Activated naive CD4-positive, alpha-beta T cell treated with anti-CD3 and anti-CD28 coated beads, Interleukin-2, amount 50 U/mL, for 16 hours (primary cell): ENCODE measurements at places on chromosomes 7 and 10.
A peak's percentile ranks its signal among the peaks of the same experiment; 100 is the strongest.

DNA sequence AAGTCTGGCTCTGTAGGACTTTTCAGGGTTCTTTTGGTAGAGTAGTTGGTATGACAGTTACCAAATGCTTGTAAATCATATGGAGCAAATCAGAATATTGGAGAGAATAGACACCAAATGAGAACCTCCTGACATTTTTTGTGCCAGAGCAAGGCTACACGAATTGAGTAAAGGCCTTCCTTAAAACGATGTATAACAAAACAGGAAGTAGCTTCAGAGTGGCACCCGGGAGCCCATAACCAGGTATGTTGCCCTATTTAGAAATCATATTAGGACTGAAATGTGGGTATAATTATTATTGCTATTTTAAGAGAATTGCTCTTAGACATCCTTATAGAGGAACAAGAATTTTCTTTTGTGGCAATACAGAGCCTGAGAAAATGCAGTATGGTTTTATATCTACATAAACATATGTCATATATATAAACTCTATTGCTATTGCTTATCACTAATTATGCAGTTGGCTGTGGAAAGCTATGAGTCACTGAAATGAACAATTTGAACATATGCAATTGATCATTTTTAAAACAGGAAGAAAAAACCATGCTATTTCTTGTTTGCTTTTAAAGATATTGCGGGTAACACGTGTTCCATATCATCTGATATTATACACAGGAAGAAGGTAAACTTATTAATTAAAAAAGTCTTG lies 197.4 kb upstream of the MTPN start:
- DNase-seq, result no peak

GRCh38 chr10:12907656-12908055 lies 93.9 kb downstream of the CCDC3 start:
- no peak for DNase-seq

GRCh38 chr7:38542156-38542555 lies 89.0 kb downstream of the AMPH start:
- DNase-seq, result no peak

DNA sequence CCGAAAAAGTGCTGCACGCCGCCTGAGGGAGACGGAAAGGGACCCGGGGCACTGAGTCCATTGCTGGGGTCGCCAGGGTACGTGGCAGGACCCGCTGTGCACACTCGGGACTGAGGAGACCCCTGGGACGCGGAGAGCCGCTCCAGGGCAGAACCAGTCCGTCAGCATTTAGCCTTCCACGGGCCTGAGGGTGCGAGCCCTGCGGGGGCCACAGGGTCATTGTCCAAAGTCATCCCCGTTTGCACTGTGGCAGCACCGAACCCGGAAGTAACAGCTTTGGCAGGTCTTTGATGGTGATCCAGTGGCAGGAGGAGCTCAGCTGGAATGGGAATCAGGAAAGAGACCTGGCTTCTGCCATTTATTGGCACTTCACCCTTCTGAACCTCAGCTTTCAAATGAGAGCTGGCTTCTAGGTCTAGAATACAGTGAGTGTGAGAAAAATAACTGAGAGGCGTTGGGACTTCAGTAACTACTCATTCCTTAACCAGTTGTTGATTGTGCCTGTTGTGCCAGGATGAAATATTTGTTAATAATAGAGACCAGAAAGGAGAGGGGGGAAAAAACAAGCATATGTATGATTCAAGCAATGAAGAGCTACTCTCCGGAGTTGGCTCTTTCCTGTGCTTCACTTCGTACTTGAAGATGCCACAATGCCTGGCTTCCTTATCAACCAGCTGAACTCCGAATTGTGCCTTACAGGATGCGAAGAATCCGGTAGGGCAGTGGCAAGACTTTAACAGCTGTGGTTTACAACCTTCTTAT lies 811 bp upstream of the ARHGAP12 start:
- DNase-seq, result no peak

DNA sequence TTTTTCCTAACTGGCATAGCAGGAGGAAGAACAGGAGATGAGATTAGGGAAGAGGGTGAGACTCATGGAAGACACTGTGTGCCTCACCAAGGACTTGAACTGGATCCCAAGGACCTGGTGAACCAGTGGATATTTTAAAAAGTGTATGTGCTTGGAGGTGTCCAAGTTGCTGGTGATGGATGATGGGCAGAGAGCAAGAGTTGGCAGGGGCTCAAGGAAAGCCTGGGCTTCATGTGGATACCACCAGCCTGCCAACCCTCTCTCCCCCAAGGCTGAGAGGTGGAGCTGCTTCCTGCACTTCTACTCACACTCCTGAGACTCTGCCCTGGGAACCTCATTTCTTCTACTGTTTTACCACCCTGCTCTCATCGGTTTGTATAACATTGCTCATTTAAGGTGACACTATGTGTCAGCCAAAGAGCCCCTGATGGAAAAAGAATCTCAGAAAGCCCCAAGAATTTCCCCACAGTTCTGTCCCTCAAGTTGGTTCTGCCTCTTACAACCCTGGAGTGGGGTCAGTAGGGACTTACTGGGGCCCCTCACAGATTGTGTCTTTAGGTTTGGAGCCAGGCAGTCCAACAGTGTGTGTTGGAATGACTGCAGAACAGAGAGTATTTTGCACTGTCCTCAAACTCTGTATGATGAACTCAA lies 56.2 kb upstream of the PDCD4 start:
- DNase-seq, result no peak

- no peak for DNase-seq
These were observed 79.1 kb downstream of the AASS start for GRCh38 chr7:122064971-122065370.

DNA sequence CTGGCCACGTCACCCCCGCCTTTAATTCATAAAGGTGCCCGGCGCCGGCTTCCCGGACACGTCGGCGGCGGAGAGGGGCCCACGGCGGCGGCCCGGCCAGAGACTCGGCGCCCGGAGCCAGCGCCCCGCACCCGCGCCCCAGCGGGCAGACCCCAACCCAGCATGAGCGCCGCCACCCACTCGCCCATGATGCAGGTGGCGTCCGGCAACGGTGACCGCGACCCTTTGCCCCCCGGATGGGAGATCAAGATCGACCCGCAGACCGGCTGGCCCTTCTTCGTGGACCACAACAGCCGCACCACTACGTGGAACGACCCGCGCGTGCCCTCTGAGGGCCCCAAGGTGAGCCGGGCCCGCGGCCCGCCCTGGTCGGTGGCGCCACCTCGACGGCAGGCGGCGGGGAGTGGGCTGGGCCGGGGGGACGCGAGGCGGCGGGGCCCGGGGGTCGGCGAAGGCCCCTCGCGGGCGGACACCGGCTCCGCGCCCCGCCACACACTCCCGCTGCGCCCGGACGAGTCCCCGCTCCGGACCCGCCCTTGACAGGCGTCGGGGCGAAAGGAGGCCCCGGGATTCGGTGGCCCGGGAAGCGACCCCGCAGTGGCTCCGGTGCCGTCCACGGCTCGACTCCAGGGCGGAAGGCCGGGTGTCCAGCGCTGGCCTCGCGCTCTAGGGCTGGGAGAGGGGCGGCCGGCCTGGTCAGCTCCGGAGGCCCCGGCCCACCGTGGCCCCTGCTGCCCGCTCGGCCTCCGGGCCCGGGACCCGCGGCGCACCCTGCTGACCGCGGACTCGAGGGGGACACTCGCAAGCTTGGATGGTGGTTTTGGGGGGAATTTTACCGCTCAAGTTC lies 557 bp downstream of the BAG3 start:
- DNase-seq, result peak; percentile 38

DNA sequence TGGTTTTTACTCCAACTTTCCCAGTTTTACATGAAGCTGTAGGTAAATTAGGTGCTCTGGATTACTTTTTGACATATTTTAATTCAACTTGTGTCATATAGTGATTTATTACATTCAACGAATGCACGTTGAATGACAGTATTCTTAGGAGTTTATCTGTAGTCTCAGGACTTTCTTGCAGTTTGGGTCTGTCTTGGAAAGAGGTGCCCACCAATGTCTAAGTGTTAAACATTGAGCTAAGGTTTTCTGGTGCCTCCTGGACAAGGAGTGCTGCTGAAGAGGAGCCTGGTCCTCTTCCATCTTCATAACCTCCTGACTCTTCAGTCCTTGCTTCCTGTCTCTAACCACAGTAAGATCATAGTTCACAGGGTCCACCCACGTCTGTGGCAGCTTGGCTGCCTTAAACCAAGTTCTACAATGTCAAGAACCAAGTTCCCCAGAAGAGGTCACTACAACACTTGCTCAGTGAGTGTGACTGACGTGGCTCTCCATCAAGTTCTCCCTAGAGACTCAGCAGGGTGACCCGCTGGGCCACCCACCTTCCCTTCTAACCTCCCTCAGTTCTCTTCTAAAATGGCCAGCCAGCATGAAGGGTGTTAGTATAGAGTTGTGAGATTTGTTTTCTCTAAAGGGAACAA lies 6.1 kb downstream of the NPY start:
- DNase-seq, result peak; percentile 41

- DNase-seq, result no peak
These were observed 103.1 kb downstream of the SEMA3C start for GRCh38 chr7:80815733-80816132.
